Activated T-cell treated with anti-CD3 and anti-CD28 coated beads for 48 hours (primary cell): ENCODE measurements at places on chromosomes 12 and 14.

DNA sequence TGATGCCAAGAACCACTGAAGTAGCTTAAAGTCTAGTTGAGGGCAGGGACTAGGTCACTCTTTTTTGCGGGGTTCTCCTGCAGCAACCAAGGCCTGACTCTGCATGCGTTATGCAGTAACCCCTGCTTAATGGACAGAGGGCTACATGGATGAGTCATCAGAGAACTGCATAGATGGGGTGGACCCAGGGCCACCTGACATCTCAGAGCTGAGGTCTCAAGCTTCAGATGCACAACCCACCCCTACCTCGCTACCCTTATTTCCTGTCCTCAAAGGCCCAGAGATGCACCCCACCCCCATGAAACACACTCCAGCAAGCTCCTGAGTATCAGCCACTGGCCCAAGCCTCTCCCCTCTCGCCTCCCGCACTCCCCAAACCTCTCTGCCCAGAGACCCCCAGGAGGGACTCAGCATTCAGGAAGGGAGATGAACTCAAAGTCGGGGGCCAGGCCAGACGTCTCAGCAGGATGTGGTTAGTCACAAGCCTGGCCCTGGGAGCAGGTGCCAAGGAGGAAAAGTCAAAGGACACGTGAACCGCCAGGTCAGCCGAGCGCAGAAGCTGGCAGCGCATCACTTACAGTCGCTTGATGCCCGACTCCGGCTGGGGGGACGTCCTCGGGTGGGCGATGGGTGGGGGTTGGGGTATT is 25.8 kb downstream of the SNRNP35 start:
- no peak for DNase-seq

- no peak for DNase-seq
Measured at GRCh38 chr12:3219233-3219632, 142.1 kb downstream of the TSPAN9 start.

DNA sequence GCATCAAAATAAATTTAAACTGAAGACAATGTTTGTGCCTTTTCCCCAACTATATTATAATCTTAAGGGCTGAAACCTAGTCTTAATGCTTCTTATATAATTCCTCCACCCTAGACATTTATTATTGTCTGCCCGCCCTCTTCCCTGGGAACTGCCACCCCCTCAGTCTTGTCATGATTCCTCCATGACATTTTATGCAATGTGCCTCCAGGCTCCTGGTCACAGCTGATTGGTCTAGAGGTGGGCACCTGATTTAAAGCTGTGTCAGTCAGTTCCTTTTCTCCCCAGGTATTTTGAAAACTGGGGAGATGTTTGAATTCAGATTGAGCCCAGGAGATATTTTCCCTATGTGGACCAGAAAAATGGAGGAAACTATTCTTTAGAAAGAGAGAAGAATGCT is 401.4 kb downstream of the PCNX1 start:
- no peak for DNase-seq

- DNase-seq, result no peak
Measured at GRCh38 chr12:82655751-82656150, 31.0 kb upstream of the TMTC2 start.

DNA sequence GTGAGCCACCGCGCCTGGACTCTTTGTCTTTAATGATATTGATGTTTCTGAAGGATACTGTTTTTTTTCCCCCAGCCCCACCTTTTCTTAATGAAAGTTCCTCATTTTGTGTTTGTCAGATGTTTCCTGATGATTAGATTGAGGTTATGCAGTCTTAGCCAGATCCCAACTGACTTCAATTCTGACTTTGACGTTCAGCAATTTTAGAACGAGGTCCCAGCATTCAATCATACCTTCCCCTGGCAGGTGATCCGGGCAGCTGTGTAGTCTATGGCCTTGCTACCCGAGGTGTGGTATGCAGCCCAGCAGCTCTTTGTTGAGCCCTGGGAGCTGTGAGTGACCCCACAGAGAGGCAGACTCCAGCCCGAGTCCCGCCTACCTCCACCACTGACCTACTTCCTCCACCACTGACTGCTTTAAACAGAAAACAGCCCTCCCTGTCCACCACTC is 82.7 kb downstream of the LGMN start:
- no peak for DNase-seq

DNA sequence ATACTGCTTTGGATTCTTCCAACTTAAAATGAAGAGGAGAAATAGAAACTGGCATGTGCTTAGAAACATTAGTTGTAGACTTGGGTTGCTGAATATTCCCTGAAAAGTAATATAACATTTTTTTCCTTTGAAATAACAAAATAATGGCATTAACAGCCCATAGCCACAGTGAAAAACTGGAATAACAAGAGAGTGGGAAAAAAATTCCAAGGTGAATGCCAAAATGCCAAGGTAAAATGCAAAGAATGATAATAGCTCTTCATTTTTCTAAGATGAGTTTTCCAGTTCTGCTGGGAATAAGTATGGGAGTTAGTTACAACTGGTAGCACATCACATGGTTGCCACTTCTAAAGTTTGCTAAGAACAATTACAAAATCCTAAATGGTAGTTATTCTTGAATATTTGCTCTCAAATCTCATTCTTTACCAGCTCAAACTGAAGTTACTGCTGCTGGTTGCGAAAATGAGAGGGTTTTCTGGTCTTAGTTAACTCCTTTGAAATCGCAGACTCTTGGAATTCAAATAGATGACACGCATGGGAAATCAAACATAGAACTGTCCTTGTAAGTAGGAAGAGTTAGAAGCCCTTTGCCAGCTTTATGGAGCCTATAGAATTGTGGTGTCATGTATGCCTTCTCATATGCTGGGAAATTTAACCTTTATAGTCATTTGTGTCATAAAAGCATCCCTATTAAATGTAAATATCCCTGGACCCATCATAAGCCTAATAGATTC is 165.0 kb upstream of the DCN start:
- no peak for DNase-seq

- peak; percentile 5 for DNase-seq
Measured at GRCh38 chr14:87745507-87746118, 247.4 kb downstream of the GALC start.

DNA sequence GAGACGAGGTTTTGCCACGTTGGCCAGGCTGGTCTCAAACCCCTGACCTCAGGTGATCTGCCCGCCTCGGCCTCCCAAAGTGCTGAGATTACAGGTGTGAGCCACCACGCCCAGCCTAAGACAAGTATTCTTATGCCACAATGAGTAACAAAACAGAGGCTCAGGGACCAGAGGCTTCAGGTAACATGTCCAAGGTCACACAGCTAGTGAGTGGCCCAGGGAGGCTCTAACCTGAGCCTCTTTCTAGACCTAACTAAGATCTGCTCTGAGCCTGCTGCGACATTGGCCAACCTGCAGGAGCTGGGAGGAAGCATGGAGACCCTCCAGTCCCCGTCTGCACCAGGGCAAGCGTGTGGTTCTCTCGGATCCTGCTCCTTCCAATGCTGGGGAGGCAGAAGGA is 77.9 kb downstream of the FOXN3 start:
- no peak for DNase-seq

DNA sequence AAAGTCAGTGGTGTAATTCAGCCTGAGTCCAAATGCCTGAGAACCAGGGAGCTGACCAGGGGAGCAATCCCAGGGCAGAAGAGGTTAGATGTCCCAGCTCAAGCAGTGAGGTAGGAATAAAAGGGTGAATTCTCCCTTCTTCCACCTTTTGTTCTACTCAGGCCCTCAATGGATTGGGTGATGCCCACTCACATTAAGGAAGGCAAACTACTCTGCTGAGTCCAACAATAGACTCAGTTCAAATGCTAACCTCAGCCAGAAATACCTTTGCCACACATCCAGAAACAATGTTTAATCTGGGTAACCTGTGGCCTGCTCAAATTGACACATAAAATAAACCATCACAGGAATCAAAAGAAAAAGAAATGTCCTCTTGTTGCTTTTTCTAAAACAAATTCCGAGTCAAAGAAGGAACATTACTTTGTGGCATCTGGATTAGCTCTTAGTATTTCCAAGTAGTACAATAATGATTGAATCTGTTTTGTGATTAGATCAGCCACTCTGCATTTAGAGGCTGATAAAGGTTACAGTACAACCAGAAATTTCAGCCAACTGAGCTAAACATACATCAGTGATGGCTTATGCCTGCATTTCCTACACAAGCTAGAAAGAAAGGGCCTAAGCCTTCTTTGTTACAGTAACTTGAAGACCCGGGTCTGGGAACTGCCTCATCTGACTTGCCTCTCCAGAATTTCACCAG is 43.6 kb upstream of the TRIM9 start:
- DNase-seq, result no peak

DNA sequence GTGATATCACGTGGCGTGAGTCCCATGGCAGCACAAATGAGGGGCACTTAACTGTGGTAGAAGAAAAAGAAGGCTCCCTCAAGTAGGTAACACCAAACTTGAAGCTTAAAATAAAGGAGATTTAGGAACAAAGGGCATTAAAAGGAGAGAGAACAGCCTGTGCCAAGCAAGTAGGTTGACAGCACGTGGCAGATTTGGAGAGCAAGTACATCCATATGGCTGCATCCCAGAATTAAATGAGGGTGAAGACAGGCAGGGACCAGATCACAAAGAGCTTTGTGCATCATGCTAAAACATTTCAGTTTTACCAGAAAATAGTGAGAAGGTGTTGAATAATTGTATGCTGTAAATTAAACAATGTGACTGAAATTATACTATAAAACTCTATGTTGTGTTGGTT is 32.8 kb downstream of the KCNMB4 start:
- no peak for DNase-seq

DNA sequence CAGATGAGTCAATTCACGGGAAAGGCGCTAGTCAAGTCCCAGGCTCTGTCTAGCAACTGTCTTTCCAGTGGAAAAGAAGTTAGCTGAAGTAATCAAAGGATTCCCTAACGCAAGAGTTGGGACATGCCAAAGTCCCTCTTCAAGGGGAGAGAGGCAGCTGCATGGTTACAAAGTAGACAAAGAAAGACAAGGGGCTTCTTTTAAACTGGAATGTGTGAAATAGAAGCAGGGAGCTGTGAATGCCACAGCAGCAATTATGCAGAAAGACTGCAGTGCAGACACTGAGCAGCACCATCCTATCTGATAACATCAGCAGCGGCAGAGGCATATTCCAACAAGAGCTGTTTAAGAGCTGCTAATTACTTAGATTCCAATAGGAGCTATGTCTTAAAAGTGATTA is 12.5 kb upstream of the CIPC start:
- DNase-seq, result no peak

- DNase-seq, result no peak
Measured at GRCh38 chr12:81815611-81816010, 56.5 kb upstream of the PPFIA2 start.

GRCh38 chr12:104727726-104728465 is 230.2 kb downstream of the SLC41A2 start:
- no peak for DNase-seq

- DNase-seq, result peak; percentile 5
Measured at GRCh38 chr14:39731912-39732311, 299.7 kb upstream of the FBXO33 start.

DNA sequence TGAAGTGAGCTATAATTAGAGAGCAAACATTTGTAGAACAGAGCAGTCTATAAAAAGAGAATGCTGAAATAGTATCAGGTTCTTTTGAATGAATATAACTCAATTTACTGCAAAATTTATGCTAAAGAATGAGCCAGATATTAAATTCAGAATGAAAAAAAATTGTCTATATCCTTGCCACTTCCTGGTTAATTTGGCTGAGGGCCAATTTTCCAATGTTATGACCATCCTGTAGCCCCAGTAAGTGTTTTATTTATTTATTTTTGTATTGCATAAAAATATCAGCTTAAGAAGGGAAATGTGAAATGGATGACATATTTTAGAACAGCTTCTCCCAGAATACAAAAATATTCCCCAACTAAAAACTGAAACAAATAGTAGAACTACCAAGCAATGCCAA is 263.4 kb downstream of the SOX5 start:
- DNase-seq, result no peak

GRCh38 chr12:72089678-72090077 is 151.0 kb downstream of the TPH2 start:
- DNase-seq, result no peak

DNA sequence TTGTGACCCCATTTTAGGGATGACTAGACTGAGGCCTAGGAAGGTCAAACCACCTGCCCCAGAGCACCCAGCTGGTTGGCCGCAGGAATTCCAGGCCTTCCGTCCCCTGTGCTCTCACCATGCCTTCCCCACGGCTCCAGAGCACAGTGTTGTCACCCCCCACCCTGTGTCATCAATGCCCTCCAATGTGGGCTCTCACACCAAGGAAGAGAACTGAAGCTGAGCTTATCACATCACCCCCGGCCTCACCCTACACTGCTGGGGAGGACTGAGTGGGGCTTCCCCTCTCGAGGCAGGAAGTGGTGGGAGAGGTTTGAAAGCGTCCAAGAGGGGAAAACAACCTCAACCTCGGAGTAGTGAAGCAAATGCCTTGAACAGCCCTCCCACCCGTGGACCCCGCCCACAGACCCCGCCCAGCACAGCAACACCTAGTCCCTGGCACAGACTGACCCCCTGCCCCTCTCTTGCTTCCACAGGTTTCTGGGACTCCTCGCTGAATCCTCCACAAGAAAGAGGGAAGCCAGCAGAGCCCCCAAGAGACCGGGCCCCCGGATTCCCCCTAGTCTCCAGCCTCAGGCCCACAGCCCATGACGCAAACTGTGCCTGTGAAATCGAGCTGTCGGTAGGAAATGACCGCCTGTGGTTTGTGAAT is 97.2 kb downstream of the LGMN start:
- DNase-seq, result peak; percentile 75

- DNase-seq, result peak; percentile 38
Measured at GRCh38 chr12:56160193-56160763, 2.1 kb downstream of the MYL6 start.

GRCh38 chr12:26126340-26127284 is 1.8 kb upstream of the BHLHE41 start:
- peak; percentile 59 for DNase-seq

GRCh38 chr12:47896022-47896421 is 8.8 kb downstream of the VDR start:
- no peak for DNase-seq

DNA sequence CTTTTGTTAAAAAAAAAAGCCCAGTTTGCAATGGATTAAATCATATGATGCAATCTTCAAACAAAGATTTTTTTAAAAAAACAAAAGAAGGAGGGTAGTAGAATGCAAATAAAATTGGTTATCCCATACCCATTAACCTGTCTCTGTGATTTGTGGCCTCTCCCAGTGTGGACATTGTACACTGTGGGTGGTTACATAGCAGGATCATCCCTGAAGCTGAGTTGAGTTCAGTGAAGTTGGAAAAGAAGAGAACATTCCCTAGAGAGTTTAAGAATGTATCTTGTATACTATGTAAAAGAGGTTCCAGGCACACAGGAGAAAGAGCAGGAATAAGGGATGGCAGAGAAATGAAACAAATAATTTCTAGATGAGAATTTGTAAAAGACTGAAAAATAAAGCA is 142.4 kb upstream of the SLC16A7 start:
- DNase-seq, result no peak

- no peak for DNase-seq
Measured at GRCh38 chr14:21668377-21668776, 5.2 kb downstream of the OR4E1 start.

- DNase-seq, result no peak
Measured at GRCh38 chr12:93042283-93042682, 113.2 kb upstream of the EEA1 start.
